ENCODE measurements at places on chromosomes 2 and 18. TPM values are rescaled to one million over a fixed set of nuclear protein-coding genes. Genes with fewer than 3 reads are reported as not detected.
A peak's percentile ranks its signal among the peaks of the same experiment; 100 is the strongest.

- H3K27ac ChIP-seq: no peak overlapping the region
- H3K36me3 ChIP-seq: no peaks in the 10 kb centered on the region
- H3K27me3 ChIP-seq: no peaks in the 10 kb centered on the region
- H3K4me1 ChIP-seq: no peaks in the 10 kb centered on the region
- no peak overlapping the region for H3K4me3 ChIP-seq
These were observed 526.2 kb downstream of the IRS1 start for GRCh38 chr2:226273440-226273839.

GRCh38 chr2:77839102-77839501, 316.9 kb upstream of the LRRTM4 start:
- no peak overlapping the region for H3K27ac ChIP-seq
- no peaks in the 10 kb centered on the region for H3K27me3 ChIP-seq
- no peak overlapping the region for H3K4me3 ChIP-seq
- H3K36me3 ChIP-seq: no peaks in the 10 kb centered on the region

DNA sequence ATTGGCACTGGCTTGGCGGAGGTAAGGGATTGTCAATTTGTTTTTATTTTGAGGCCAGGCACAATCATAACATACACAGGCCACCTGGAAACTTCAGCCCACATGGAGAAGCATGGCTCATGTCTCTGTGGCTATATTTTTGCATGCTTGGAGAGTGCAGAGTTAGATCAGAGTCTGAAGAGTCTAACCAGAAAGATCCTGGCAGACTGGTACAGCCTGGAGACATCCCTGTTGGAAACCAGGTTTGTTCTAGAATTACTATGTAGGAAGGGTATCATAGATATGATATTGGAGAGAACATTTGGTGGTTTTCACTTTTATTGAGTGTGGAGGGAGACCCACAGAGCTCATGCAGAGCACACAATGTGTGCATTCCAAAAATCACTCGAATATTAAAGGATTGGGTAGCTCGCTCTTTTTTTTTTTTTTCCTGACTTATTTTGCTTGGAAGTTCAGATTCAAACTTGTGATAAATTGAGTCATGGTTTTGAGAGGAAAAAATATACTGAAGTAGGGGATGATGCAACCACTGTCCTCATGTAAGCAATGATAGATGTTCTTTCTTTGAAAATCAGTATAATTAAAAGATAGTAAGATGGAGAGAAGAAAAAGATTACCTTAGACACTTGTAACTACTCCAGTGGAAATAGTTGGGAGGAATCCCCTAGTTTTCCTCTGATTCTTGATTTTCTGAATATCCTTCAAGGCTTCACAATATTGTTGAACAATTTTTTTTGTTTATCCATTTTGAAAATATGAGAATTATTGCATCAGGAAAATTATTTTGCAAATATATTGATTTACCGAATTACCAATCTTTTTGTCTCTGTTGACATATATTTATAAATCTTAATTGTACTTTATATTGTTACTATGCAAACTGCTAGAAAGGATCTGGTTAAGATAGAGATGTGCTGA, 185.7 kb upstream of the ZEB2 start:
- no peak overlapping the region for H3K4me3 ChIP-seq
- H3K36me3 ChIP-seq: no peaks in the 10 kb centered on the region
- no peak for DNase-seq

- H3K4me3 ChIP-seq: no peak overlapping the region
- no peaks in the 10 kb centered on the region for H3K4me1 ChIP-seq
- no peak for DNase-seq
- H3K27ac ChIP-seq: no peak overlapping the region
These were observed 293.0 kb downstream of the NDUFA10 start for GRCh38 chr2:239731998-239732665.

DNA sequence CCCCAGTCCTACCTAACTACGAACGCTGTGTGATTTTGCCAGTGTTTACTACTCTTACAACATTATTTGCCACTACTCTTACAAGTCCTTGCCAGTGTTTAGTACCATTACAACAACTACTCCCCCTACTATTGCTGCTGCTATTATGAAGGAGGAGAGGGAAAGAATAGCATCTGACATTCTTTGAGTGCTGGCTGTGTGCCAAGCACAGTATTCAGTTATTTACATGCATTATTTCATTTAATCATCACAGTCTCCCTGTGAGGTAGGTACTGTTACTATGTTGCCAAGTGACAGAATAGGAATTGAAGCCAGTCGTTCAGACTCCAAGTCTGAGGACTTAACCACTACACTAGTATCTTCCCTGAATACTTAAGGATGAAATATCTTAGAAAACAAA, 185.9 kb upstream of the FOSL2 start:
- DNase-seq: no peak
- H3K4me3 ChIP-seq: no peak overlapping the region
- no peaks in the 10 kb centered on the region for H3K27me3 ChIP-seq
- H3K27ac ChIP-seq: no peak overlapping the region

GRCh38 chr2:26820932-26821331, 27.0 kb upstream of the DPYSL5 start:
- H3K36me3 ChIP-seq: no peaks in the 10 kb centered on the region
- H3K27ac ChIP-seq: no peak overlapping the region
- H3K4me1 ChIP-seq: no peaks in the 10 kb centered on the region
- H3K27me3 ChIP-seq: no peaks in the 10 kb centered on the region
- H3K4me3 ChIP-seq: no peak overlapping the region
- no peak for DNase-seq

DNA sequence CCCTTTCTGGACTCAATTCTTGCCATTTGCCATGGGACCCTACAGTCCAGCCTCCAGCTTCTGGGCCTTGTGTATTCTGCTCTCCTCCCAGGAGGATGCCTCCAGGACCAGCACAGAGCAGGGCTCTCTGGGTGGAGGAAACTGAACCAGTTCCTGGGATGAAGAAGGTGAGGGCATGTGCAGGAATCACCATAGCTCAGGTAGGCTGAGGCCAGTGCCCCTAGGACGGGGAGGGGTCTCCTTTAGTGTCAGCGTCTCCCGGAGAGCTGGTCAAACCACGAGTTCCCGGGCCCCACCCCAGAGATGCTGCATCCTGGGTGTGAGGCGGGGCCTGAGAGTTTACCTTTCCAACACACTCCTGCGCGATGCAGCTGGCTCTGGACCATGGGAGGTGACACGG, 5.8 kb upstream of the PRELID3A start:
- H3K4me3 ChIP-seq: no peak overlapping the region
- no peaks in the 10 kb centered on the region for H3K4me1 ChIP-seq
- H3K36me3 ChIP-seq: no peaks in the 10 kb centered on the region
- H3K27me3 ChIP-seq: peaks cover 35% of the 10 kb centered on the region
- DNase-seq: no peak
- H3K27ac ChIP-seq: no peak overlapping the region

- no peak for DNase-seq
- no peaks in the 10 kb centered on the region for H3K36me3 ChIP-seq
- H3K4me1 ChIP-seq: no peaks in the 10 kb centered on the region
- no peaks in the 10 kb centered on the region for H3K27me3 ChIP-seq
- no peak overlapping the region for H3K4me3 ChIP-seq
These were observed 131.4 kb downstream of the VWC2L start for GRCh38 chr2:214542295-214542694.

- no peak for DNase-seq
- no peaks in the 10 kb centered on the region for H3K4me1 ChIP-seq
- peaks cover 66% of the 10 kb centered on the region for H3K36me3 ChIP-seq
- no peaks in the 10 kb centered on the region for H3K27me3 ChIP-seq
These were observed 238.7 kb downstream of the STK39 start for GRCh38 chr2:168008646-168009195.

GRCh38 chr2:195503208-195503607, 153.8 kb upstream of the SLC39A10 start:
- no peaks in the 10 kb centered on the region for H3K27me3 ChIP-seq
- H3K4me3 ChIP-seq: no peak overlapping the region

DNA sequence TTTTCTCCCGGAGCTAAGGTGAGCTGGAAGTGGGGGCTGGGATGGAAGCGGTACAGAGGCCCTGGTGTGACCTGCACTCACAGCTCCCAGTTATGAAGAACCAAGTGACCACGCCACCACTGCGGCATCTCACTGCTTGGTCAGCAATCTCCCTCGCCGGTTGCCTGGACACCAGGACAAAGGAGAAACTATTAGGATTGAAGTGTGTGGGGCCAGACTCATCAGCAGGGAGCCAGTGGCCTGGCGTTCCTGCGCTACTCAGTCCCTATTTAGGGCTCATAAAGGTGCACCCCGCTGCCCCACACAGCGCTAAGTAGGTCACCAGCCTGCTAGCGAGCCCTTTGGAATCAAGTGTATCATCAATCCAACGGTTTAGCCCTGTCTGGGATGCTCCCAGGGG, 82.9 kb downstream of the ZCCHC2 start:
- no peaks in the 10 kb centered on the region for H3K4me1 ChIP-seq
- no peak for DNase-seq
- no peak overlapping the region for H3K27ac ChIP-seq
- no peaks in the 10 kb centered on the region for H3K27me3 ChIP-seq
- no peaks in the 10 kb centered on the region for H3K36me3 ChIP-seq
- no peak overlapping the region for H3K4me3 ChIP-seq

DNA sequence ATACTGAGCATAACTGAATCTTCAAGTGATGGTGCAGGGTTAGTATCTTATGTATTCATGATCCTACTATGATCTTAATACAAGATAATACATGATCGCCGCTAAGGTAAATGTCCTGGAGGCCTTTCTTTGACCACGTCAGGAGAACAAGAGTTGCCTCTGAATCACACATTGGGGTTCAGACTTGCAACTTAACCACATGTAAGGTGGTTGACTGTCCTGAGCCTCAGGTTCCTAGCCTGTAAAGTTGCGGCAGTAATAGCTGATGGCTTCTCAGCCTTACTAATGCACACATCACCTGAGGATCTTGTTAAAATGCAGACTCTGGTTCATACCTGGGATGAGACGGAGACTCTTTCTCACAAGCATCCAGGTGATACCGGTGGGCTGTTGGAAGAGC, 112.5 kb downstream of the MGAT5 start:
- H3K27ac ChIP-seq: no peak overlapping the region
- peaks cover 48% of the 10 kb centered on the region for H3K4me1 ChIP-seq
- no peak overlapping the region for H3K4me3 ChIP-seq
- no peaks in the 10 kb centered on the region for H3K27me3 ChIP-seq
- H3K36me3 ChIP-seq: peaks cover 18% of the 10 kb centered on the region

- DNase-seq: no peak
- no peaks in the 10 kb centered on the region for H3K27me3 ChIP-seq
- peaks cover 52% of the 10 kb centered on the region for H3K4me1 ChIP-seq
- H3K27ac ChIP-seq: peak within 1 kb of the TSS; percentile 99
- H3K4me3 ChIP-seq: peak within 1 kb of the TSS; percentile 63
- peaks cover 7% of the 10 kb centered on the region for H3K36me3 ChIP-seq
These were observed at the start of gene GPC1 for GRCh38 chr2:240435457-240435947. Gene GPC1 (plus strand): TSS chr2:240435663. CDS start chr2:240435919, 256 bp downstream.

- H3K27ac ChIP-seq: no peak overlapping the region
- H3K4me3 ChIP-seq: no peak overlapping the region
- peaks cover 4% of the 10 kb centered on the region for H3K4me1 ChIP-seq
- no peaks in the 10 kb centered on the region for H3K36me3 ChIP-seq
- DNase-seq: no peak
- H3K27me3 ChIP-seq: peaks cover 10% of the 10 kb centered on the region
These were observed 11.1 kb downstream of the ONECUT2 start for GRCh38 chr18:57446322-57446721.

DNA sequence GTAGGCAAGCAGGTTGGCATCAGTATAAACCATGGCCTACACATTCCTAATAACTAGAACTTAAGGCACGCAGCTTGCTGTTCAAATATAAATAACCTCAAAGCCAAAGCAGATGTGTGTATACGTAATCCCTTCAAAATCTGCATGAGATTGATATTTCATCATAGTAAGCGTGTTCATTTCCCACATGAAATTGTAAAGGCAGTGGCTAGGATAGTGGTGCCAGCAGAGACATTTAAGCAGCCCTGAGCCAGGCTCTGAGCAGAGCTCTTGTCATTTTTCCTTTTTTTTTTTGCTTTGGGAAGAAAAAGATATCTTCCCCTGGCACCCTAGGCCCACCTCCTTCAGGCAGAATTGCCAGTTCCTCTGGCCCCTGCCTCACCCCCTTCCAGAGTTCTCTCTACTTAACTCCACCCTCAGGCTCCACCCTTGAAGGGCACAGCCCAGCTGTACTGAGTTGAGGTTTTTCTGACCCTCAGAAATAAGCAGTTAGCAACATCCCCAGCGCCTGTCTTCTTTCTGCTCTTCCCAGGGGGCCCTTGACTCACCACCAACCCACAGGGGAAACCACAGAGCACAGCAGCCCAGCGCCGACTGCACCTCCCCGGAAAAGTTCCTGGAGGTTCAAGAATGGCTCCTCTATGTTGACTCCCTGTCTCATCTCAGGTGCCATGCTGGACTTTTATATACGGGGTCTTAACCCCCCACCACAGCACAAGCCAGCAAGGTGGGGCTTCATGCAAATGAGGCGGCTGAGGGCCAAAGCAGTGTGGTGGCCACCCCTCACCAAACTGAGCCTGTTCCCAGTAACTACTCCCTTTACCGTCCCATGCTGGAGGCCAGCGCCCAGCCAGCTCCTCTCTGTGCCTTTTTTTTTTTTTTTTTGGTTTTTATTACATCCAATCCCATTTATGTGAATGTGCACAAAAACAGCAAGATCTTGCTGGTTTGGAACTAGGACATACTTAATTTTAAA, 84.7 kb downstream of the EHD3 start:
- no peak overlapping the region for H3K4me3 ChIP-seq
- no peaks in the 10 kb centered on the region for H3K27me3 ChIP-seq
- peak overlapping the region; percentile 44 for H3K27ac ChIP-seq
- no peak for DNase-seq
- no peaks in the 10 kb centered on the region for H3K36me3 ChIP-seq

- H3K4me1 ChIP-seq: no peaks in the 10 kb centered on the region
- no peak overlapping the region for H3K27ac ChIP-seq
- no peaks in the 10 kb centered on the region for H3K27me3 ChIP-seq
- DNase-seq: no peak
- H3K4me3 ChIP-seq: no peak overlapping the region
These were observed 80.6 kb downstream of the EML6 start for GRCh38 chr2:54803783-54804751.

DNA sequence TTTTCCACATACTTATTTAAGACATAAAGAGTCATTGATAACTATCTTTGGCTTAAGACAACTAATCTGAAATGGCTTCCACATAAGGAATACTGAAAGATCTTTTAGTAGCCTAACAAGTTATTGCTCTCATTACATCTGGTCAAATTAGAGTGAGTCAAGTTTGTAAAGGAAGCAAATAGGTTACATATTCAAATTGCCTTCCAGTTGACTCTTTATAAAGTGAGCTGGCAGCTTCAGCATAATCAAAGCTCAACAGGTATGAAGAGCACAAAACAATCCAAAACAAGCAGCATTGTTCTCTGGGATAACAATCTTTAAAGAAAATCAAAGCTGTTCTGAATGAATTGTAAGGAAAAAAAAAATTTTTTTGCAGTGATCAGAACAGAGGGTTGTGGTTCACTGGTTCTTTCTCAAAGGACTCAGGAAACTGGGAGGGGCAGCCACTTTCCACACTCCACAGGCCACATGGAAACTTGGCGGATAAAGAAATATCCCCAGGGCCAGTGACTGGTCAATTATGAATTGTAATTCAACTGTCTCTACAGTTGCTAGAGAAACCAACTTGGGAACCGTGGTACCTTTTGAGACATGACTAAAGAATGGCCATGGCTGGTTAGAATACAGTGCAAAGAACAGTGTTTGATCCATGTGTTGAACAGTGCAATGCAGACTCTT, 369.3 kb upstream of the KCNH7 start:
- no peak overlapping the region for H3K4me3 ChIP-seq
- H3K27ac ChIP-seq: no peak overlapping the region
- H3K4me1 ChIP-seq: no peaks in the 10 kb centered on the region
- no peaks in the 10 kb centered on the region for H3K27me3 ChIP-seq

Gene GRHL1
- total RNA-seq: 76.3 TPM

Gene TP53I3
- 69.5 TPM for total RNA-seq

Gene CHST9
- 0.68 TPM for total RNA-seq

Gene RESP18
- total RNA-seq: not detected

Gene ALLC
- total RNA-seq: not detected

Gene OSBPL6
- total RNA-seq: 1.8 TPM

Gene LTBP1
- total RNA-seq: 45.9 TPM
